ENCODE measurements at places on chromosomes 6 and 20.

DNA sequence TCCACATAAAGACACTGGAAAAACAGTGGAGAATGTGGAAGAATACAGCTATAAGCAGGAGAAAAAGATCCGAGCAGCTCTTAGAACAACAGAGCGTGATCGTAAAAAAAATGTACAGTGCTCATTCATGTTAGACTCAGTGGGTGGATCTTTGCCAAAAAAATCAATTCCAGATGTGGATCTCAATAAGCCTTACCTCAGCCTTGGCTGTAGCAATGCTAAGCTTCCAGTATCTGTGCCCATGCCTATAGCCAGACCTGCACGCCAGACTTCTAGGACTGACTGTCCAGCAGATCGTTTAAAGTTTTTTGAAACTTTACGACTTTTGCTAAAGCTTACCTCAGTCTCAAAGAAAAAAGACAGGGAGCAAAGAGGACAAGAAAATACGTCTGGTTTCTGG, 57.1 kb downstream of the MAP3K4 start:
- no peak for DNase-seq

GRCh38 chr6:21953831-21954801, 342.7 kb downstream of the PRL start:
- no peak for DNase-seq

GRCh38 chr6:128438393-128438792, 82.0 kb downstream of the PTPRK start:
- no peak for DNase-seq

DNA sequence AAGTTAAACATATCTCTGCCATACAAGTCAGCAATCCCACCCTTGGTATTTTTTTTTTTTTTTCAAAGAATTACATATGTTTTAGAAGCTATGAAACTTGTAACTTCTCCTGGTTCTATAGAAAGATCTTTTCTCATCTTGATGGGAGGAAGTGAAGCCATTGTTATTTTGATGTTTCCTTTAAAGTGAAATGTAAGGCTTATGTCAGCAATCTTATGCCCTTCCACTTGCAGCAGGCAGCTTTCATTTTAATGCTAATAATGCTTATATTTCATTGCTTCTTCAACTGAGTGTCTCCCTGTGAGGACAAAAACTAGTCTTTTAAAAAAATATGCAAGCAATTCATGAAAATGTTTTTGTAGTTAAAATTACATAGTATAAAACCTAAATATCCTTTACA, 1614.7 kb downstream of the KHDRBS2 start:
- DNase-seq = no peak

GRCh38 chr6:47484616-47485015, 7.0 kb downstream of the CD2AP start:
- DNase-seq = no peak

GRCh38 chr6:138517635-138518034, 18.3 kb upstream of the NHSL1 start:
- peak; percentile 41 for DNase-seq

DNA sequence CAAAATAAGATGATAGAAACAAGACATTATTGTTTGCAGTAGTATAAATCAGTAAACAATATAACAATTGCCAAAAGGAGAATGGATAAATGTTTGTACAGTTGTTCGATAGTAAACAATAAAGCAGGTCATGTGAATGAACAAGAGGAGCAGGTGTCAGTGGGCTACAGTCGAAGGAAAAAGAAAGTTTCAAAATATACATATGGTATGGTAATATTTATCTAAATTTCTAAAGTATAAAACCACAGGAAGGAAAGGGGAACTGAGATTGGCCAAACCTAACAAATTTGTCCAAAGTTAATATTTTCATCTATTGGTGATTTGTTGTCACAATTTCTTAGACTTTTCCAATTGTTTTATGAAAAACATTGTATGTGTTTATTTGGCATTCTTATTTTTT, 110.9 kb downstream of the SH3BGRL2 start:
- no peak for DNase-seq

GRCh38 chr6:21678990-21679389, 85.4 kb downstream of the SOX4 start:
- DNase-seq = no peak

- no peak for DNase-seq
Observed at GRCh38 chr6:155389130-155389529, 66.5 kb downstream of the NOX3 start.

- DNase-seq = no peak
Observed at GRCh38 chr6:158787395-158787794, 31.8 kb downstream of the EZR start.

- DNase-seq = no peak
Observed at GRCh38 chr6:84979541-84979940, 215.1 kb upstream of the TBX18 start.

- DNase-seq = no peak
Observed at GRCh38 chr6:45959534-45960145, 56.0 kb downstream of the CLIC5 start.

DNA sequence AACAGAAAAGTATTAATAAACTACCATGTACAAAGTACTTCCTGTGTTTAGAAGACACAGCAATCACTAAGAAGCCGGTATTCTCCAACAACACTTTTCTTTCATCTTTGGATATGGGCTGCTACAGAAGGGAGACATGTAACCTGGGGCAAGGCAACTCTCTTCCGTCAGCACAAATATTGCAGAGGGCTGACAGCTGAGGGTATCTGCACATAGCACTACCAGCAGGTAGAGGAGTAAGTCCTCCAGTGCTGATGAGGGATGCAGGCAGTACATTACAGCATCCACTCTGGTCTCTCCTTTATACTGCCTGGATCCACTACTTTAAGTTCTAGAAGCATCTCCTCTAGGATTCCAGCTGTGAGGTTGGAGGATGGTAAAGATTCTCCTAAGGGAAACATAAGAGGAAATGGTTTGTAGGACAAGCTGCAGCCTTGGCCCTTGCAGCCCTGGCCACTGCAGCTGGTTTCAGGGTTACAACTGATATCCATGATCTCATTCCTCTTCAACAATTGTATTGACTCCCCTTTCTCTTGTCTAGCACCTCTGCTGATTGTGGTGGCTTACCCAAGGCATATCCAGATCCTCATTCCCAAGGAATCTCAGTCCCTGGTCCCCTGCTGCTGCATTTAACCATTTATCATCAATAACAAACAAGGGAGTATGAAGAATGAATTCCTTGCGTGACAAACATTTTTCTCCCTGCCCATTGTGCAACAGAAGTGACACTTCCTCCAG, 110.7 kb upstream of the ADGRF1 start:
- DNase-seq = no peak

- DNase-seq = no peak
Observed at GRCh38 chr6:98384801-98385200, 449.6 kb upstream of the POU3F2 start.

DNA sequence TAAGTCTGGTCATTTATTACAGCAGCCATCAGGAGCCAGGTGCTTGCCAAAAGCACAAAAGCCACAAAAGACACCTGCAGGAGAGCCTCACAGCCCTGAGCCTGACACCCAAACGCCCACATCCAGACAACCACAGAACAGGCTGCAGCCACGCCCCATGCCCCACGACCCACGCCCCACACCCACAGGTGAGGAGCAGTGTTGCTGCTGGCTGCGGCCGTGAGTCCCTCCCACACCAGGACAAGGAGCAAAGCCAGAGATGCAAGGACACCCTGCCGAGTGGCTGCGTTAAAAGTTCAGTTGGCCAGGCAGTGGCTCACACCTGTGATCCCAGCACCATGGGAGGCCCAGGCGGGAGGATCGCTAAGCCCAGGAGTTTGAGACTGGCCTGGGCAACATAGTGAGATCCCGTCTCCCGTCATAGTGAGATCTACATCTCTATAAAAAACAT, 43.0 kb downstream of the SLC2A4RG start:
- DNase-seq = no peak

- DNase-seq = peak; percentile 38
Observed at GRCh38 chr6:25369433-25370177, 90.4 kb downstream of the CARMIL1 start.

Data from activated naive CD8-positive, alpha-beta T cell treated with anti-CD3 and anti-CD28 coated beads, Interleukin-2, amount 10 ng/mL, durations not matched to agents 7 days and 5 days (primary cell).